ENCODE measurements at places on chromosomes 2 and 18. TPM values are rescaled to one million over a fixed set of nuclear protein-coding genes. Genes with fewer than 3 reads are reported as not detected.

DNA sequence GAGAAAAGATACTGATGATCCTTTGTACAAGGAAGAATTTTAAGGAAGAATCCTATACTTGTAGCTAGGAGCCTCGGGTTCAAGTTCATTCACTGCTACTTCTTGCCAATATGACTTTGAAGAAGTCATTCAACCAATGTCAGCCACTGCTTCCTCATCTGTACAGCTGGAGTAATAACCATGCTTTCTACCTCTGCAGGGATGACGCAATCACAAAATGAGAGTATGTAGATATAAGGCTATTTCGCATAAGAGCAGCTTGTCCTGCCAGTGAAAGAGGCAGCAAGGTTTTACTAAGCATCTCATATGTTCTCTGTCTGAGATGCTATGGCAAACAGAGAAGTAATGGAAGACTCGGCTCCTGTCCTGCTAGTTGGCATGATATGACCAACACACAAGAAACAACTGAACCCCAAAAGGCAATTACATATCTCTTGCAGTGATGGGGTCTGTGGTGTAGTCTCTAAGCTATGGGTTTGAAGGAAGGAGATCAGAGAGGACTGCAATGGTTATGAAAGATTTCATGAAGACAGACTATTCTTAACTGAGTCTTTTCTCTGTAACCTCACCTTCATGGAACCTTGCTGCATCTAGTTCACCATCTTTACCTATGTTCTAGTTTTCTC is 9.2 kb downstream of the AAK1 start:
- no peak for DNase-seq

DNA sequence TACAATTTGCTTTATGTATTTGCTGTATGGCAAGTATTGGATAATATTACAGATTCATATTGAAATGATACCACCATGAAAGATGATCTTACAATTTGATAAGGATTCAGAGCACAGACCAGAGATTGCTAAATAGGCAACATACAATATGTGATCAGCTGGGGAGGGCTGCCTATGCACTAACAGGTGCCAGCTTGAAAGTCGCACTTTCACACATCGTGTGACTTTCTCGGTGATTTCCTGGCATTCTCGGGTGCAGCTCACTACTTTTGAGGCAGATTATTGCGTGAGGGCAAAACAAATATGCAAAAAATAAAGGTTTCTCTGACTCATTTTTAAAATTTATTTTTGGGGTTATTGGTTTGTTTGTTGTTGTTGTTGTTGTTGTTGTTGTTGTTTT is 36.0 kb downstream of the RBMS1 start:
- no peak for DNase-seq

DNA sequence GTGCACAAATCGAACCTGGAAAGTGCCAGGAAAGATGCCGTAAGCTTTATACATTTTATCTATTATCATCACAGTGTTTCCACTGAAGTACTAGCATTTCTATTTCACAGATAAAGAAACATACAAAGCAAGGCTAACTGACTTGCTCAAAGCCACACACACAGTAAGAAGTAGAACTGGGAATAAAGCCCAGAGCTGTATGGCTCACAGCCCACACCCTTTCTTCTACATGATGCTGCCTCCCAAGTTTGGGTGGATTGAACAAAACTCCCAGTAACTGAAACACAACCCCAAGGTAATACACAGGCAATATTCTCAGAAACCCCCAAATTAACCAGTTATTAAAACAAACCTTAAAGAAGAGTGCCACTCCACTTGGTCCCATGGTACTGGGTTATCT is 11.2 kb downstream of the SAP130 start:
- no peak for DNase-seq

- DNase-seq = peak; percentile 13
Observed at GRCh38 chr2:66862885-66863650, 428.1 kb downstream of the MEIS1 start.

DNA sequence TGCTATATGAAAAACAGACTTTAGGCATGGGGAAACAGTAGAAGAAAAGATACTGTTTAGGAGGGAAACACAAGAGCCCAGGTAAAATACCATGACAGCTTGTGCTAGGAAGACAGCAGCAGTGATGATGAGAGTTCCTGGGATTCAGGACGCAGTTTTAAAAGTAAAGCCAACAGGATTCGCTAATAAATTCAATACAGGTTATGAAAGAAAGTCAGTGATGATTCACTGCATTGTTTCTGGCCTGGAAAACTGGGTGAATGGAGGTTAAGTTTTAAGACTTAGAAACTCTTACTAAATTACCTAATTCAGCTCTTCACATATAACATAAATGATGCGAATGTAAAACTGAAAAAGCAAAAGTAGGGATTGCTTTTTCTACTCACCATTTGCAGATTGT is 27.9 kb upstream of the RNU4ATAC start:
- DNase-seq = no peak

- peak; percentile 36 for DNase-seq
Observed at GRCh38 chr2:24515335-24515734, 24.3 kb downstream of the NCOA1 start.

DNA sequence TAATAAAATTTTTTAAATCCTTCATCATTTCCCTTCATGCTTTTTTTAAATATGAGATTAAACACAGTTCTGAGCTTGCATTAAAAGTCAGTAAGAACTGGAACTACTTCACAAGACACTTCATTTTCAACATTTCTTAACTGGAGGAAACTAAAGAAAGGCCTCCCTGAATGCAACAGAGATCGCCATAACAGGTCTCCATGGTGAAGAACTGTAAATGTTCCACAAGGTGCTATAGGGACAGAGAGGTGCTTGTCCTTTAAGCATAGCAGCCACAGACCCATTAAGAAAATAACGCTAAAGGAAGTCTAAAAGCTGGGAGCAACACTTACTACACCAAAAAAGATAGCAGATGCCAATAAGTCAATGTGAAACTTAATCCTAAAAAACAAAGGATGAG is 8.5 kb downstream of the STAM2 start:
- DNase-seq = peak; percentile 3

DNA sequence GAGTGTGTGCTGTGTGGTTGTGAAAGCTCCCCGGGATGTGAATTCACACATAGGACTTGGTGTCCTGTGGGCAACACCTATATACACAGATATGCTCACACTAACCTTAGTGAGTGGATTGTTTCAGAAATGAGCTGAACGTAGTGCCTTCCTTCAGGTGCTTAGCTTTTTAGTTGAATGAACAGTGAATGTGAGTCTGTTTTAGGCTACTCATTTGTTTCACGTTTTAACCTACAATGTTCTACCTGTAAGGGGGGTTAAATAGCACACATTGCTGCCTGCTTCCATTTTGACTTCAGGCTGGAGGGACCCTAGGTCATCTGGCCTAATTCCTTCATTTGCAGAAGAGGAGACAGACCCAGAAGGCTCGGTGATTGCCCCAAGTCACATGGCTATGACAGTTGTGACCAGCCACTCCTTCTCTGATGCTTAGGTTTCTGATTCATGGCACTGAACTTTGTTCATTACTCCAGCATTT is 1.0 kb downstream of the PLEK start:
- DNase-seq = no peak

DNA sequence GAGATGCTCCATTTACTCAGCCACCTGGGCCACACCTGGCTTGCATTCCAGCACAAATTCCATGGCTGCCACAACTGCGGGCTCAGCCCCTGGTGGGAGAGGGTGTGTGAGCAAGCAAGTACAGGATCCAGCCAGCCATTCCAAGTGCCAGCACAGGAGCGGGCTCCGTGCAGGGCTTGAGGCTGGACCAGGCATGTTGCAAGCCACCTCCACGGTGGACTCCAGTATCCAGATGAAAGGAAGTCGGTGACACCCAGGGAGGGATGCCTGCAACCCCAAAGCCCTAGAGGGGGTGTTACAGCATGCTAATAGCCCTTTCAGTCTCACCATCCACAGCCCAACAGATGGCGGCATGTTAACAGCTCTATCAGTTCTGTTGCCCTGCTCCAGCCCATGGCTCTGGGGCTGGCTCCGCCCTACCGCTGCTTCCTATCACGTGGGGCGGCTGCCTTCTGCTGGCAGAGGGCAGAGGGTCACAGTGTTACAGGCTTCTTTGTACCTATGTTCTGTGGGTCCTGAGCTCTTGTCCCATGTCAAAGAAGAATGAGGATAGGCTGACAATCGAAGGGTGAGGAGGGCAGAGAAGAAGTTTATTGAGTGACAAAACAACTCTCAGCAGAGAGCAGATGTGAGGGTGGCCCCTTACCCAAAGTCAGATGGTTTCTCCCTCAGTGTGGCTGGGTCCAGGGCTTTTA is 11.7 kb upstream of the GORASP2 start:
- no peak for DNase-seq

GRCh38 chr2:52345676-52346075 is 1313.7 kb upstream of the NRXN1 start:
- DNase-seq = no peak

DNA sequence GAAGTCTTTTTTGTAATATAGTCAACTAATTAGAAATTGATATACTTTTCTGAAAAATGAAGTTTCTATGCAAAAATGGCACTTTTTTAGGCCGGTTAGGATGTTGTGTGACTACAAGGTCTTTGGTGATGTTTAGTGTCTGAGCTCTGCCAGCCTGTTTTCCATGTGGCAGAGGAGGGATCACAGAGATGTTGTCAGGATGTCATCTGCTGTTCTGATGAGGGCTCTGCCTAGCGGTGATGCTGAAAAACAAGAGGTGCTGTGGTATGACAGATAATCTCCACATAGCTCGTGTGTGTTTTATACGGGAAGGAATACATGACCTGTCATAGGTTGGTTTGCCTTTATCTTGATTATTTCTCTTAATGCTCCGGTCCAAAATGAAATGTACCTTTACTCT is 12.0 kb upstream of the IAH1 start:
- no peak for DNase-seq

DNA sequence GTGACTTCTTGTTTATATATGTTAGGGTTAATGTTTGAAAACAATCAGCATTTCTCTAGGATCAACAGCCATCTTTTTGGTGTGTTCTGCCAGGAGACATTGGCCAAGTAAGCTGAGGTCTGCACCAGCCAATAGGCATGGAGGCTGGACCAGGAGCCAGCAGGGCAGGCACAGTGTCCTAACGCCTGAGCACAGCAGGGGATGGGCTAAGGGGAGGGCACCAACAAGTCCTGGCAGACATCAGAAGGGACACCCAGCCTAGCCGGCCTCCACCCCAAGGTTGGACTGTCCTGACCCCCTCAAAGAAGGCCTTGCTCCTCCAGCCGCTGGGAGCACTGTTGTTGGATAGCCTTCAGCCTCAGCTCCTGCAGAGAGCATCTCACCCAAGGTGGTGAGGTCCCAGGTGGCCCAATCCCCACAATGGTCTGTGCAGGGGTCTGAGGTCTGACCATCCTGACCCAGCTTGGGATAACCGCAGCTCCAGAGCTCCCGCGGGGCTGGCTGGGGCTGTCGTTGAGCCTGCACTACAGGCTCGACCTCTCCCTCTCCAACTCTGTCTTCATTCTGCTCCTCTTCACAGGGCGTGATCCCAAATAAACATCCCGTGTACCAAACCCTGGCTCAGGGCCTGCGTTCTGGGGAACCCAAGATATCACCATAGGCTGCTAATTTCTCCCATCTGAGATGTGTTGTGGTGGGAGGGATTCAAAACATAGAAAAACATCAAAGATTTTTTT is 8.1 kb downstream of the TEX44 start:
- no peak for DNase-seq

- no peak for DNase-seq
Observed at GRCh38 chr2:74457549-74458131, 598 bp upstream of the WBP1 start.

- DNase-seq = no peak
Observed at GRCh38 chr2:121255358-121255757, 29.6 kb downstream of the TFCP2L1 start.

Gene OTOS
- total RNA-seq = not detected

Gene BIN1
- 117 TPM for total RNA-seq

Gene DOK6
- not detected for total RNA-seq

Gene ACKR3
- 1.7 TPM for total RNA-seq

Gene DES
- 30.0 TPM for total RNA-seq

Gene LTBP1
- 12.1 TPM for total RNA-seq

Gene SLC9A4
- total RNA-seq = 0.84 TPM

Gene MTHFD2
- 91.8 TPM for total RNA-seq

Gene UGT1A5
- total RNA-seq = not detected

Gene SCN2A
- 0.17 TPM for total RNA-seq

Gene EFR3B
- 2.2 TPM for total RNA-seq

Gene TPO
- total RNA-seq = not detected

Gene DNAH6
- 0.02 TPM for total RNA-seq

Gene CROCC2
- total RNA-seq = not detected

Gene COL4A3
- total RNA-seq = not detected

Measured in A172 (cell line).